PC-3 (cell line): ENCODE measurements at places on chromosomes 1 and 21. TPM values are rescaled to one million over a fixed set of nuclear protein-coding genes. Genes with fewer than 3 reads are reported as not detected.

GRCh38 chr1:156347331-156347730 is 9.0 kb downstream of the TSACC start:
- no peak overlapping the region for H3K4me3 ChIP-seq
- H3K36me3 ChIP-seq: no peaks in the 10 kb centered on the region
- no peak for DNase-seq
- H3K4me1 ChIP-seq: no peaks in the 10 kb centered on the region
- no peak overlapping the region for H3K27ac ChIP-seq

GRCh38 chr1:6259491-6260362 is 1.2 kb downstream of the GPR153 start:
- H3K27me3 ChIP-seq: no peaks in the 10 kb centered on the region
- H3K27ac ChIP-seq: peak overlapping the region; percentile 75
- H3K36me3 ChIP-seq: no peaks in the 10 kb centered on the region
- H3K4me3 ChIP-seq: peak overlapping the region; percentile 80
- peaks cover 21% of the 10 kb centered on the region for H3K4me1 ChIP-seq

GRCh38 chr1:44305962-44306422 is 49.1 kb downstream of the ERI3 start:
- DNase-seq: no peak
- no peak overlapping the region for H3K27ac ChIP-seq
- H3K27me3 ChIP-seq: no peaks in the 10 kb centered on the region

The CLCNKA gene
- total RNA-seq: not detected in 2 replicates

The DPH5 gene
- 24.9 and 32.8 TPM in 2 replicates for total RNA-seq

The XCL1 gene
- not detected in 2 replicates for total RNA-seq

The FCGR1A gene
- not detected in 2 replicates for total RNA-seq
